Naive thymus-derived CD4-positive, alpha-beta T cell (primary cell): ENCODE measurements at places on chromosomes 7 and 10. TPM values are rescaled to one million over a fixed set of nuclear protein-coding genes. Genes with fewer than 3 reads are reported as not detected.
A peak's percentile ranks its signal among the peaks of the same experiment; 100 is the strongest.

DNA sequence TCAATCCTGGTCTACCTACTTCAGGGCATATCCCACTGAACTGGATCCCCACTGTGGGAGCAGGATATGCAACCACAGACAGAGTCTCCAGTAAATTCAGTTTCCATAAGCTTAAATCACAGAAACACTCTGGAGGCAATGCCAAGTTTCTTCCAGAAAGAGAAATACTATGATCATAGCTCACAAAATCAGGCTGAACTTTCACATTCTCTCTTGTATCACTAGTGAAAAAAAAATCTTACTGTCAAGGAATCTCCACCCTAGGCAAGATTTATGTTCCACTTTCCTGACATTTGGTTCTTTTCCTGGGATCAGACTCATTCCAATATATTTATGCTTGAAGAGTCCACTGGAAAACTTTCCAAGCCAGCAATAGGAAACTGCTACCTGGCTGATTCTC, 749.0 kb downstream of the SUGCT start:
- H3K36me3 ChIP-seq, result no peaks in the 10 kb centered on the region

The ZNF365 gene
- not detected for polyA plus RNA-seq

DNA sequence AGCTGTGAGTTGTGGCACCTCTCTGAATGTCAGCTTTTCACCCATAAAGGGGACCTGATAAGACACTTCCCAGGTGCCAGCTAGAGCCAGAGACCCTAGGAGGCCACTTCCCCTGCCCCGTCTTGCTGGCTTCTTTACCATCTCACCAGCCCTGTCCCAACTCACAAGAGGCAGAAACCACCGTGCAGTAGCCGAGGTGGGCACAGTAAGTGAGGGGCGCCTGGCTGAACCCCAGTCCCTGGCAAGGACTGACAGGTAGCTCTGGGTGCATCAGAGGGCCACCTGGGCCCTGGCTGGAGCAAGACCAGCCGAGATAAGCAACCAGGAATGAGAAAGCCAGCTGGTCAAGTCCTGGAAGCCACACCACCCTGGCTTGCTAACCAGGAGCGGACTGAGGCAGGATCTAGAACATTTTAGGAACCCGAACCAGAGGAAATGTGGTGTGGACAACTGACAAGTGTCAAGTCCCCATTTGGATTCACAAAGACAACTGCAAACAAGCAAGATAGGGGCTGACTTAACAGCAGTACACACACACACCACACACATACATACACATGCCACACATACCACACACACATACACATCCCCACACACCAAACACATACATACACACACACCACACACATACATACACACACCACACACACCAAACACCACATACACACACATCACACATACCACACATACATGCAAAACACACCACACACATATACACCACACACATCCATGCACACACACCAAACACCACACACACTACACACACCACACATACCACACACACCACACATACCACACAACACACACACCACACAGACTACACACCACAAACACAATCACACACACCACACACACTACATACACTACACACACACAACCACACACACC, 20.8 kb downstream of the OGDHL start:
- H3K4me3 ChIP-seq, result no peak overlapping the region
- DNase-seq, result no peak
- H3K36me3 ChIP-seq, result no peaks in the 10 kb centered on the region

- no peak for DNase-seq
- H3K4me1 ChIP-seq, result no peaks in the 10 kb centered on the region
- H3K27ac ChIP-seq, result no peak overlapping the region
- H3K36me3 ChIP-seq, result peaks cover 12% of the 10 kb centered on the region
- no peak overlapping the region for H3K4me3 ChIP-seq
- H3K27me3 ChIP-seq, result no peaks in the 10 kb centered on the region
These were observed 168.1 kb downstream of the CCDC3 start for GRCh38 chr10:12833451-12833850.

- H3K27me3 ChIP-seq, result no peaks in the 10 kb centered on the region
- no peaks in the 10 kb centered on the region for H3K4me1 ChIP-seq
- no peak for DNase-seq
- no peak overlapping the region for H3K4me3 ChIP-seq
- no peak overlapping the region for H3K27ac ChIP-seq
These were observed 139.5 kb upstream of the STK17A start for GRCh38 chr7:43443381-43443780.

DNA sequence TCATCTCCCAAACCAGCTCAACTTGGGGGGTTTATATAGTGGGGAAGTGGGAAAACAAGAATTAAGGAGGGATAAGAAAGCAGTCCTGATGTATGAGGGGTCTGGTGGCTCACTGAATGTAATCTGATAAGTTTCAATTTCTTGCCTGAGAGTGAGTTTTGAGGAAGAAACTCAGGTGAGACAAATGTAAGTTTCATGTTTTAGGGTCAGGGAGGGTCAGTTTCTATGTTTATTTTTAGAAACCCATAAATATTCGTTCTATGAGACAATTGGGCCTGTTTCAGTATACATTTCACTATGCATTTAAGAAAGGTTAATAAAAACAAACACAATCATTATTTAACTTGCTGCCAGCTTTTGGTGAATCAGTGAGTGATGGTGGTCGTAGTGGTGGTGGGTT, 128.0 kb upstream of the MBL2 start:
- no peaks in the 10 kb centered on the region for H3K36me3 ChIP-seq
- no peaks in the 10 kb centered on the region for H3K4me1 ChIP-seq
- no peak overlapping the region for H3K27ac ChIP-seq
- H3K27me3 ChIP-seq, result no peaks in the 10 kb centered on the region
- no peak for DNase-seq

The ASZ1 gene
- not detected for polyA plus RNA-seq

GRCh38 chr7:107111196-107111595, 57.6 kb upstream of the HBP1 start:
- no peaks in the 10 kb centered on the region for H3K27me3 ChIP-seq
- no peak for DNase-seq
- H3K27ac ChIP-seq, result no peak overlapping the region
- no peaks in the 10 kb centered on the region for H3K36me3 ChIP-seq

The GNAT3 gene
- not detected for polyA plus RNA-seq

GRCh38 chr7:55019191-55019690, 424 bp downstream of the EGFR start:
- H3K27ac ChIP-seq, result no peak overlapping the region
- peaks cover 7% of the 10 kb centered on the region for H3K27me3 ChIP-seq
- H3K4me3 ChIP-seq, result no peak overlapping the region
- no peaks in the 10 kb centered on the region for H3K4me1 ChIP-seq

GRCh38 chr7:30563326-30563942, 31.2 kb upstream of the GARS1 start:
- no peak overlapping the region for H3K27ac ChIP-seq
- peaks cover 6% of the 10 kb centered on the region for H3K36me3 ChIP-seq
- no peak for DNase-seq

DNA sequence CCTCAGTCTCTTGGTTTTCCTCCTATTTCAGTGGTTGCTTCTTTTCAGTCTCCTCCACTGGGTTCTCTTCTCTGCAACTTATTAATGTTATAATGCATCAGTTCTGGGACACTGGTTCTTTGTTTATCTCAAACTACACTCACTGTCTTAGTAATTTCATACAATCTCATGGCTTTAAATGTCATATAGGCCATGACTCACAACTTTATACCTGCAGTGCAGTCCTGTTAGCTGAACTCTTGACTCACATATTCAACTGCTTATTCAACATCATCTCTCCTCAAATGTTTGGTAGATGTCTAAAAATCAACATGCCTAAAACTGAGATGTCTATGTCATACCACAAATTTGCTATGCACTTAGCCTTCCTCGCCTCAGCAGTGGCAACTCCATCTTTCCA, 101.2 kb upstream of the PALS2 start:
- H3K27me3 ChIP-seq, result no peaks in the 10 kb centered on the region
- H3K36me3 ChIP-seq, result no peaks in the 10 kb centered on the region
- no peak overlapping the region for H3K4me3 ChIP-seq
- H3K4me1 ChIP-seq, result no peaks in the 10 kb centered on the region

DNA sequence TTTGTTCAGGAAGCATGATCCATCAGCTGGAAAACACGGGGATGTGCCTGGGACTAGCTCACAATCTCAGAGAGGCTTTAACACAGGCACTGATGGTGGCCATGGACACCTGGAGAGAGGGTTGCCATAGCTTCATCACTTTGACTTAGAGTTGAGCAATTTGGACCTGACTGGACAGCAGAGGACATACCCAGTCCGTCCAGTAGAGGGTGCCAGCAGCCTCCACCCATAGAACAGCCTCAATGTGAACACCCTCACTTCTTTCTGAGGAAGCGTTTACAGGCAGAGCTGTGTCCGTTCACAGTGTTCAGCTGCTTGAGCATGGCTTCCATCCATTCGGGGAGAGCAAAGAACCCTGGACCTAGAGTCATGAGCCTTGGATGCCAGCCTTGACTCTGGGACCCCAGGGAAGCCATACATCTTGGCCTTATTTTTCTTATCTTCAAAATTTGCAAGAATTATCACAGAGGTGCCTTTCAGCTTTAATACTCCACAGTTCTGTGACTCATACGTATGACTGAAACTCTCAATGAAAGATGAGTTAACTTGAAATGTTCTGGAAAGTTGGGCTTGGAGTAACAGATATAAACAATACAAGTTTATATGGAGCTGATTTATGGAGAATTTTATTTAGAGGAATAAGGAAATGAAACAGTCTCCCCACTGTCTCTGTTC, 302.9 kb upstream of the PODXL start:
- no peak overlapping the region for H3K4me3 ChIP-seq
- peak; percentile 7 for DNase-seq
- H3K27ac ChIP-seq, result no peak overlapping the region
- H3K4me1 ChIP-seq, result no peaks in the 10 kb centered on the region
- H3K27me3 ChIP-seq, result no peaks in the 10 kb centered on the region

DNA sequence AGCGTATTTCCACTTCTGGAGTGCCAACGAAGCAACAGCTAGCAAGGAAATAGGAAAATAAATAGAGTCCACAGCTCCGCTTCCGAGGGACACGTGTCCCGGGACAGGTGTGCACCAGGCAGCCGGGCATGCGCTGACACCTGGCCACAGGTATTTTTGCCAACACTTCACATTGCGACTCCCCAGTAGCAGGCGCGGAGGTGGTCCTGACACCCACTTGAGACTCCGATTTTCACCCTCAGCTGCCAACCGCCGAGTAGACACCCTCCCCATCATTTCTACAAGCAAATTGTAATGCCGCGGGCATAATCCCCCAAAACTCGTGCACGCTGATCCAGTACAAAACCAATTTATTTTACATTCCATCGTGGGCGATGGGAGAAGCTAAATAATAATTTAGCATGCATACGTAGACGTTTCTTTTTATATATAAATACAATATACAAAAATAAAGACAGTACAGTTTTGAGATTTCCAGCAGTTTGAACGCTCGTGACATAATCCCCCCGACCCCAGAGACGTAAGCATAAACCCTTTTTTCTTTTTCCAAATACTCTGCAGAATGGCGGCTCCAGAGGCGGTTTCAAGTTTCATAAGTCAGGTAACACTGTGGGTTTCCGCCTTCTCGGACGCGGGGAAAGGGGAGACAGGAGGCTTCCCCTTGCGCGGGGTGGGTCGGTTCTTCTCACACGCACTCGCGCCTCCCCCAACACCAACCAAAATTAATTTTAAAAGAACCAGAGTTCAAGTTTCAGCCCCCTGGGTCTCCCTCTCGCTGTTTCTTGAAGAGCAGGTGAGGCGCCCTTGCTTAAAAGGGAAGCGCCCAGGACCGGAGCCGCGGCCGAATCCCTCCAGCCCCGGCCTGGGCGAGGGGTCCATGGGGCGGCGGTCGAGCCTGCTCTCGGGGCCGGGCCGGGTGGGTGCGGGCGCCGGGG, 5.7 kb downstream of the MNX1 start:
- peaks cover 7% of the 10 kb centered on the region for H3K27me3 ChIP-seq
- no peak overlapping the region for H3K27ac ChIP-seq
- no peaks in the 10 kb centered on the region for H3K36me3 ChIP-seq
- DNase-seq, result no peak
- H3K4me3 ChIP-seq, result no peak overlapping the region

DNA sequence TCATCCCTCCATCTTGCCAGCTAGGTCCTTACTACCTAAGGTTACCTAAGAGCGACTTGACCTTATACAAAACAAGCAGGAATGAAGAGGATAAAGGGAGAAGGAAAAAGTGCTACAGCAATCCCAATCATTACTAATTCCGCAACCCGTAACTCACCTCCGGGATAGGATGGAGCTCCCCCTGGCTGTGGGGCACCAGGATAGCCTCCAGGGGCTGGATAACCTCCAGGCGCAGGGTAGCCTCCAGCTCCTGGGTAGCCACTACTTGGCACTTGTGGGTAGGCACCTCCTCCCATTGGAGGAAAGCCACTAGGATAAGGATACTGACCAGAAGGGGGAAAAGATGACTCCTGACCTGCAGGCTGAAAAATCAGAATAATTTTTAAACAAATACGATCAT, 15.8 kb downstream of the ANXA7 start:
- no peaks in the 10 kb centered on the region for H3K4me1 ChIP-seq
- DNase-seq, result no peak
- no peak overlapping the region for H3K27ac ChIP-seq
- no peaks in the 10 kb centered on the region for H3K27me3 ChIP-seq
- H3K36me3 ChIP-seq, result peaks cover 7% of the 10 kb centered on the region
- no peak overlapping the region for H3K4me3 ChIP-seq

- no peak overlapping the region for H3K4me3 ChIP-seq
- no peaks in the 10 kb centered on the region for H3K4me1 ChIP-seq
- H3K27ac ChIP-seq, result no peak overlapping the region
- H3K36me3 ChIP-seq, result no peaks in the 10 kb centered on the region
These were observed 31.3 kb upstream of the INSYN2A start for GRCh38 chr10:127227663-127228062.

The EIF5AL1 gene
- polyA plus RNA-seq, result 0.32 TPM

- no peaks in the 10 kb centered on the region for H3K4me1 ChIP-seq
- H3K27me3 ChIP-seq, result no peaks in the 10 kb centered on the region
- no peak overlapping the region for H3K27ac ChIP-seq
- no peak for DNase-seq
- no peak overlapping the region for H3K4me3 ChIP-seq
- H3K36me3 ChIP-seq, result no peaks in the 10 kb centered on the region
These were observed 61.8 kb upstream of the STEAP1 start for GRCh38 chr7:90092506-90092905.

DNA sequence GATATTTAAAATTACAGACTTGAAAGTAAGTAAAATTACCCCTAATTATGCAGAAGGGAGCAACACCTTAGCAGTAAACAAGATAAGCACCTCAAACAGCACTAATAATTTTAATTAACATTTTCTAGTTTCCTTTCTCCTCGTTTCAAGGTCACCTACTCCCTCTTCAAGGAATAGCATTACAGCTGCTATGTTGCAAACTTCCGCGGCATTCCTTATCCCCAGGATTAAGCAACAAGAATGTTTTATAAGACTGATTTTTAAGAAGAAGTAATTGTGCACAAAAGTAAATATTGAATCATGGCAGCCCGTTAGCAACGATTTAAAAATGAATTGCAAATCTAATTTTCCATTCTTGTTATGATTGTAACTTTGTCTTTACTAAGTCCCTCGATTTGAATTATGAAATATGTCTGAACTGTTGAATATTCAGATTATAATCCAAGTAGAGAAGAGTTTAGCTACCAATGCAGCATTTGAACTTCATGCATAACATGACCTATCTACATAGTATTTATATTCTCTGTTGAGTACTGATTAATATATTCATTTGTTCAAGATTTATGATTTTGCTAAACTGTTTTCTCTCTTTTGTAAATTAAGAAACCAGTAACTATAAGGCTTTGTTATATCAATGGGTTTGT, 593.5 kb upstream of the MGMT start:
- H3K27me3 ChIP-seq, result no peaks in the 10 kb centered on the region
- no peaks in the 10 kb centered on the region for H3K4me1 ChIP-seq
- no peak for DNase-seq
- no peak overlapping the region for H3K4me3 ChIP-seq
